ENCODE measurements at places on chromosomes 12 and 14. TPM values are rescaled to one million over a fixed set of nuclear protein-coding genes. Genes with fewer than 3 reads are reported as not detected.
A peak's percentile ranks its signal among the peaks of the same experiment; 100 is the strongest.

DNA sequence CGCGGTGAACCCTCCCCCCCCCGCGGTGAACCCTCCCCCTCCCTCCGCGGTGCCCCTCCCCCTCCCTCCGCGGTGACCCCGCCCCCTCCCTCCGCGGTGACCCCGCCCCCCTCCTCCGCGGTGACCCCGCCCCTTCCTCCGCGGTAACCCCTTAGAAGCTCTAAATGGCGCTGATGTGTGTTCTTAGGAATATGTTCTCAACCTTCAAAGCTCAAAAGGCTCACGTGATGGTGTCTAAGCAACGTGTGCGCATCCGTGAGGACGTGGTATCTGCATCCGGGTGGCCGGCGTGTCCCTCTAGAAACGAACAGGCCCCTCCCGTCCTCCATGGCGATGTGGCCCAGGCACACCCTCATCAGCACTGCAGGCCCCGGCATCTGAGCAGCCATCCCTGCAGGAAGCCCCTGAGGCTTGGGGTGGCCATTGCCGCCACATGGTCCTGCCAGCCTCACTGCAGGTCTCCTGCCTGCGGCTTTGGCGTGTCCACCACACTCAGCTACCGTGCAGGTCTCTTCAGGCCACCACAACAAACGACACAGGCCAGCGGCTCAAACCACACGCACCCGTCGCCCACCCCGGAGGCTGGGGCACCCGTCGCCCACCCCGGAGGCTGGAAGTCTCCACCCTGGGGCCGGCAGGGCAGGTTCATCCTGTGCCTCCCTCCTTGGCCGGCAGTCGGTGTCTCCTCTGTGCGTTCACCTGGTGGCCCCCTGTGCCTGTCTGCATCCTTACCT, 14.5 kb upstream of the FBRSL1 start:
- H3K36me3 ChIP-seq: no peaks in the 10 kb centered on the region
- no peak for DNase-seq
- H3K27ac ChIP-seq: peak overlapping the region; percentile 61

- peaks cover 2% of the 10 kb centered on the region for H3K27me3 ChIP-seq
- H3K27ac ChIP-seq: no peak overlapping the region
- no peak overlapping the region for H3K4me3 ChIP-seq
- DNase-seq: no peak
- no peaks in the 10 kb centered on the region for H3K4me1 ChIP-seq
These were observed 19.7 kb upstream of the RD3L start for GRCh38 chr14:103961928-103962578.

- no peak for DNase-seq
- H3K4me1 ChIP-seq: no peaks in the 10 kb centered on the region
- no peaks in the 10 kb centered on the region for H3K27me3 ChIP-seq
- no peaks in the 10 kb centered on the region for H3K36me3 ChIP-seq
These were observed 126.3 kb downstream of the MGST1 start for GRCh38 chr12:16473610-16474326.

Gene PPM1A
- 28.1 TPM for total RNA-seq

DNA sequence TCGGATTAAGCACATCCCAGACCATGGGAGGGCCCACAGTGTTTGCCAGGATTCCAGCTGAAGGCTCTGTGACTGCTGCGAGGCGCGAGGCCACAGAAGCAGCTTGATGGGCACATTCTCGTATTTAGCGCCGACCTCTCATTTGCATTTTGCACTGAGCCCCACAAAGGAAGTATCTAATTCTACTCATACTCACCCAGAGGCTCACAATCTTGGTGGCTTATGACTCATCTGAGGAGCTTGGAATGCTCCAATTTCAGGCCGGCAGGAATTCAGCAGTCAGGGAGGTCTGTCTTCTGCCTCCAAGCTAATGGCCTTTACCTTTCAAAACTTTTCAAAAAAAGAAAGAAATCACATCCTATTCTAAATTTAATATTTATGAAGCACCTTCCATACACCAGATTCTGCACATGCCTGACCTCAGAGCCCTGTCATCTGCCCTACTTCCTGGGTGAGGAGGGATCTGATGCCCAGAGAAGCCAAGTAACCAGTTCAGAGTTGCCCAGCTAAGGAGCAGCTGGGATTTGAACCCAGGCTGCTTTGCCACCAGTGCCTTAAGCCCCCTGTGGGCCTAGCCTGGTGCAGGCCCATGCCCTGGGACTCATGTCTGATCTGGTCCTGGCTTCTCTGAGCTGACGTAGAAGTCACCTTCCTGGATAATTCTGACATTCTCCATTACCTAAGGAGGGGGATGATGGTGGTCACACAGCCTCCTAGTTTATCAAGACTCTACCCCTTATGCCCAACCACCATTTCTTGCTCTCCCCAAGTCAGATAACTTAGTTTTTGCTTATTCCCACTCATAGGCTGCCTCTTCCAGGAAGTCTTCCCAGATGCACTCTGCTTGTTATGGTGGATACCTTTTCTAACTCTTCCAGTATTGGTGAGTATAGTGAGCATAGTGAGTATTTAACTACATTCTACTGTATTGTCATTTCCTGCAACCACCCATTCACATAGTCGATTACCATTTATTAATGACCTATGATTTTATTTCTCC, 198.9 kb downstream of the RBM19 start:
- H3K4me1 ChIP-seq: no peaks in the 10 kb centered on the region
- DNase-seq: no peak
- no peak overlapping the region for H3K4me3 ChIP-seq
- no peaks in the 10 kb centered on the region for H3K36me3 ChIP-seq
- H3K27me3 ChIP-seq: no peaks in the 10 kb centered on the region

GRCh38 chr12:53965281-53966084, 7.4 kb upstream of the HOXC11 start:
- H3K36me3 ChIP-seq: peaks cover 4% of the 10 kb centered on the region
- peak overlapping the region; percentile 100 for H3K27ac ChIP-seq
- DNase-seq: no peak
- no peak overlapping the region for H3K4me3 ChIP-seq

- no peaks in the 10 kb centered on the region for H3K36me3 ChIP-seq
- H3K4me3 ChIP-seq: no peak overlapping the region
- DNase-seq: no peak
These were observed 190.3 kb upstream of the CDKN3 start for GRCh38 chr14:54206516-54206915.

Gene SLC6A15
- 0.36 TPM for total RNA-seq

- no peak overlapping the region for H3K4me3 ChIP-seq
- H3K4me1 ChIP-seq: no peaks in the 10 kb centered on the region
- DNase-seq: no peak
- H3K27me3 ChIP-seq: no peaks in the 10 kb centered on the region
These were observed 45.4 kb upstream of the NPFF start for GRCh38 chr12:53552361-53553327.

DNA sequence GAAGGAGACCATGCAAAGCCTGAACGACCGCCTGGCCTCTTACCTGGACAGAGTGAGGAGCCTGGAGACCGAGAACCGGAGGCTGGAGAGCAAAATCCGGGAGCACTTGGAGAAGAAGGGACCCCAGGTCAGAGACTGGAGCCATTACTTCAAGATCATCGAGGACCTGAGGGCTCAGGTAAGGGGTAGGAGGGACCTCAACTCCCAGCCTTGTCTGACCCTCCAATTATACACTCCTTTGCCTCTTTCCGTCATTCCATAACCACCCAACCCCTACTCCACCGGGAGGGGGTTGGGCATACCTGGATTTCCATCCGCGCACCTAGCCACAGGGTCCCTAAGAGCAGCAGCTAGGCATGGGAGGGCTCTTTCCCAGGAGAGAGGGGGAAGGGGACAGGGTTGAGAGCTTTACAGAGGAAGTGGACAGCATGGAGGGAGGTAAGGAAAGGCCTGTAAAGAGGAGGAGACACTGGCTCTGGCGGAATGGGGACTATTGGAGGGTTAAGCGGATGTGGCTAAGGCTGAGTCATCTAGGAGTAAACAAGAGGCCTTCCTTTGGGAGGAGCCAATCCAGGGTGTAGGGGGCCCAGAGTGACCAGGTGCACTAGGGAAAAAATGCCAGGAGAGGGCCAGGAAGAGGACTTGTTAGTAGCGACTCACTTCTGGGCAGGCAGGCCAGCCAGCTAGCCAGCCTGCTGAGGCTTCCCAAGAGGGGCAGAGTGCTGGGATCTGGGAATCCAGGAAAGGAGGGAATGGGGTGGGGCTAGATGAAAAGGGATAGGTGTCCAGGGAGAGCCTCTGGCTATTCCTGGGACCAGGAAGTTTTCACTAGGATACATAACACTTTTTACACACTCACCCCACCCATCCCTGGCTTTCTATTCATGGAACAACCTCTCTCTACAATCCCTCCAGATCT, 754 bp downstream of the KRT18 start:
- H3K27ac ChIP-seq: peak overlapping the region; percentile 98
- no peaks in the 10 kb centered on the region for H3K27me3 ChIP-seq
- DNase-seq: peak; percentile 90
- H3K36me3 ChIP-seq: peaks cover 10% of the 10 kb centered on the region
- peak overlapping the region; percentile 81 for H3K4me3 ChIP-seq
